Muscle of arm (tissue), 14 donors: ENCODE measurements at places on chromosomes 2 and 18. TPM values are rescaled to one million over a fixed set of nuclear protein-coding genes. Genes with fewer than 3 reads are reported as not detected.

DNA sequence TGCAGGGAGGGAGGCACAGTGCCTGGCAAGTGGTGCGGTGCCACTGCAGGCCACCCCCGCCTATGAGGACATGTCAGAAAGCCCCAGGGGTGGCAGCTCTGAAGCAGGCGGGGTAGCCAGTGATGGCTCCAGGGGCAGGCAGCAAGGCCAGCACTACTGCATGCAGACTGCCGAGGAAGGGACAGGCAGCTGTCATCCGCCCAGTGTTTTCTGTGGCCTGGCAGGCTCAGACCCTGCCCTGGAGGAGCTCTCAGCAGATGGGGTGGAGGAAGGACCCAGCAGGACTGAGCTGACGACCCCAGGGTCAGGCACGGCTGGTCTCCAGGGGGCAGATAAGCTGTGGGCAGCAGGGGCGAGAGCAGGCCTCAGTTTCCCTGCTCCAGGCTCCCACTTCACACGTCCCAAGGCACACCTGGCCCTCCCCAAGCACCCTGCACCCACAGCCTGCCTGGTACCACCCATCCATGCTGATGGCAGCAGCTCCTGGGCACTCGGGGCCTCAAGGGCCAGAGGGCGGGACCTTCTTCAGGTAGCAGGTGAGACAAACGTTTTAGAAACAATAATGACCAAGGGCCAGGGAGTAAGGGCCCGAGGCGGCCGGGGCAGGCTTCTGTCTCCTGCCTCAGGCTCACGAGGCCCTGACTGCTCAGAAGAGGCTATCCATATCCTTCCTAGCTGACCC, 48.5 kb downstream of the HS6ST1 start:
- no peak for DNase-seq

NCKAP1 gene
- 106 TPM for polyA plus RNA-seq

NOSTRIN gene
- polyA plus RNA-seq, result 18.4 TPM

GBX2 gene
- not detected for polyA plus RNA-seq

GRCh38 chr2:138853296-138853695, 73.1 kb upstream of the NXPH2 start:
- DNase-seq, result no peak

- no peak for DNase-seq
Observed at GRCh38 chr18:37420315-37420880, 145.2 kb downstream of the CELF4 start.

DNA sequence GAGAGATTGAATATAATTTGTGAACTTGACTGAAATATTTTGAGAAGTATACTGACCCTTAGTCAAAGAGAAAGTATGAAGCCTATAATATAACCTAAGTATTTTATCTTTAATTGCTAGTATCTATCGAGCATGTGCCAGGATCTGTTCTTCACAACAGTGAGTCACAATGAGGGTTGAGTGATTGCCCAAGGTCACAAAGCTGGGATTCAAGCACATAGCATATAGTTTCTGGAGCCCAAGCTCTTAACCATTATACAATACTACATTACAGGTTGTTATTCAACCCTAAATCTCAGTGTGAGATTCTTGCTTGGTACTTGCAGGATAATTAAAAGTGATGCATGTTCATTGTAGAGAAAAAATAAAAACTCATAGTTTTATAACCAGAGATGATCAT, 97.2 kb downstream of the RAB3GAP1 start:
- DNase-seq, result no peak

DNA sequence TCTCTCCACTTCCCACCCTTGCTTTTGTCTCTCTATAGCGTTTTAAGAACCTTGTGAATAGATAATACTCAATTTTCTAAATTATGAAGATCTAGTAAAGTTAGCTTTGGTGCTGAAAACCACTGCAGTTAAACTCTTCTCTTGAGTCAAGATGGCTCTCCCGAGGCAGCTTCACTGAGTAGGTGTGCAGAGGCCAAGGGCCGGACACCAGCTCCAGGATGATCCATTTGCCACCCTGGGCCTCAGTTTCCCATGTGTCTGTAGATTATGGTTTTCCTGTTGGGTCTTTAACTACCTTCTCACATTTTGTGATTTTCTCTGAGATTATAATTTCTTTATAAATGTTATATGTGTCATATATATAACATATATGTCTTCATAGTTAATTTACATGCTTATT, 68.5 kb upstream of the SH3RF3 start:
- no peak for DNase-seq

GRCh38 chr2:222433332-222434173, 9.2 kb downstream of the SGPP2 start:
- no peak for DNase-seq

GRCh38 chr18:36752929-36753865, 75.6 kb downstream of the TPGS2 start:
- no peak for DNase-seq

DNA sequence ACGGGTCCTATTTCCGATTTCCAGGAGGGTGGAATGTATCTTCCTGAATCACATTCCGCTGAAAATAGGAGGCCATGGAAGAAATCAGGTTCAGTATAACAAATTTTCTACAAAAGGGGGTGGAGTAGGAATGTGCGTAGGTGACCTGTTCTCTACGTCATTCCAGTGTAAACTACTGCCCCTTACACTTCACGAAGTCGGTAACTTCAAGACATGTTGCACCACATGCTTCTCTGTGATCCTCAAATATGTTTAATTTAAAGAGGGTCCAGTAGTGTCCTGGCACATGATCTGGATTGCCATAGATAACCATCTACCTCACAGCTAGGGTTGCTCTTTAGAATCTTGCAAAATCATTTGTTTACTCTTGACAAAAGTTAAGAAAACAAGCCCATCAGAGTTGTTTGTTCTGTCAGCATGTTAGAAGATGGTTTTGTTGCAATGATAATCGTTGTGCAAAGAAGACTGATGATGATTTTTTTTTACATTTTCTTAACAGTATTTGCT, 7.5 kb upstream of the CPS1 start:
- no peak for DNase-seq

- DNase-seq, result peak; percentile 5
Observed at GRCh38 chr2:180412219-180412618, 405.1 kb upstream of the CWC22 start.

DNA sequence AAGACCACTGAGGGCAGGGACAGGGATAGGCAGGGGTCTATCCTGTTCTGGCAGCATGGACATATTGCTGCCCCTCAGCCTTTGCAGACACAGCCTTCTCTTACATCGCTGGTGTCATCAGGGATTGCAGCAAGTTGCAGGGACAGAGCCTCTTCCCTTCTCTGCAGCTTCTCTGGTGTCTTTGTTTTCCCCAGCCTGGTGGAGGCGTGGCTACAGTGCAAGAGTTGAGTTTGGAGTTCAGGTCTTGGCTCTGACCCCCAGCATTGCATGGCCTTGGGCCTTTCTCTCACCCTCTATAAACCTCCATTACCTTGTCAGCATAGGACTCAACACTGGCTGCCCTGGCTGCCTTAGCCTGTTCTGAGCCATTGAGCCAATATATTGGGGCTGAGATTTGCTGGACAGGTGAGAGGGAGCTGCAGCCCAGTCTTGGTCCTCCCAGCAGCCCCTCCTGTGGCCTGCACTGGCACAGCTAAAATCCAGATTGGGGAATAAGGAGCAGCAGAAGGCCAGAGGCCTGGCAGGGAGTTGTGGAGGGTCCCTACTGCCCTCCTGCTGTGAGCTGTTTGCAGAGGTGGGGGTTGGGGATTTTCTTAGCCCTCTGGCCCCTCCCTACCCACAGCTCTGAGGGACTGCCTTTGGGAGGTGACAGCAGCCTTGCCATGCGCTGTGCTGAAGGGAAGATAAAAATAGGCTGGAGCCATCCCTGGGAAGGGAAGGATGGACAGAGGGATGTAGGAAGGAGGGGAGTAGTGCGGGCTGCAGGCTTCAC, 22.8 kb downstream of the EHD3 start:
- no peak for DNase-seq

ING5 gene
- 17.0 TPM for polyA plus RNA-seq

- DNase-seq, result no peak
Observed at GRCh38 chr2:10283106-10284062, 19.3 kb upstream of the HPCAL1 start.

DNA sequence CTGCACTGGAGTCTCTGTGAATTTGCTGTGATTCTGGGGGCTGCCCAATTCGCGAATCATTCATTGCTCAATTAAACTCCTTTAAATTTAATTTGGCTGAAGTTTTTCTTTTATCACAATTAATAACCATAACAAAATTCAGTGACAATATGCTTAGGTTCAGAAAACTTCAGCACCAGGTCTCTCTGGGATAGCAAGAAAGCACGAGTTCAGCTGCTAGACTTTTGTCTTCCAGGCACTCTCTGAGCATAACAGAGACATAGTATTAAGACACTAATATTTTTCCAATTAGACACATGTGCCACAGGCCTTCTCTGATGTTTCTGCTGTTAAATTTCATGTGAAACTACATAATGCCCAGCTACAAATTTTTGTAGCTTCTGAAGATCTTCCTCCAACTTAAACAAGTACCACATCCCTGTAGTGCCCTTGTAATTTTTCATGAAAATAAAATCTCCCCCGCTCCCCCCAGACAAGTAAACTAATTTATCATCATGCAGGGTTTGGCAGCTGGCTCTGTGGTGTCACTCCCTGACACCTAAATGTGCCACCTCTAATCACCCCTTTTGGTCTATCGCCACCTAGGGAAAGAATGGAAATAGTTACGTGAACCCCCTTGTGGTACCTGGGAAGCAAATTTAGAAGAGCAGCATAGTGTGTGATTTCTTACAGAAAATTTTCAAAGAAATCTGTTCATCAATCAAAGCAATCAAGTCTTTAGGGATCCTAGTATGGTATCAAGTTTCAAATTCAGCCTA, 94.1 kb downstream of the CSRNP3 start:
- DNase-seq, result no peak

DNA sequence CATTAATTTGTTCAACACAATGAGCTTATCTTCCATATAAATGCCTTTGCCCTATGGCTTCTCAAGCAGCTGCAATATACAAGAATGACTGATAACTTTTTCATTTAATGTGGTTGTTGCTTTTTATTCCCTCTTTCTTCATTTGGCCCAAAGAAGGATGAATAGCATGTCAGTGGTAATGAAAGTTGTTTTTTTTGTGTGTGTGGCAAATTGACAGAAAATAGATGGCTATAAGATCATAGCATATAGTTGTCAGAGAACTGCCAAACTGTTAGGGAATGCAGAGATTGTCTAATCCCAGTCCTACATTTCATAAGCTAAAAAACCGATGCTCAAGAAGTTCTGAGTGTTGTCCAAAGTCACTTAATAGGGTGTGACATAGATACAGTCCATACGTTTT, 244.3 kb downstream of the ACTR3 start:
- DNase-seq, result no peak

RFTN2 gene
- polyA plus RNA-seq, result 18.7 TPM

SRD5A2 gene
- polyA plus RNA-seq, result 0.08 TPM

GRCh38 chr2:234491897-234492296, 5.0 kb downstream of the ARL4C start:
- DNase-seq, result no peak
